ENCODE measurements at places on chromosomes 7 and 10. TPM values are rescaled to one million over a fixed set of nuclear protein-coding genes. Genes with fewer than 3 reads are reported as not detected.

The OR2A12 gene
- not detected for total RNA-seq

The RPEL1 gene
- 0.43 TPM for total RNA-seq

The CISD1 gene
- 28.3 TPM for total RNA-seq

The OR13A1 gene
- total RNA-seq = not detected

The TMEM213 gene
- not detected for total RNA-seq

The DPP6 gene
- total RNA-seq = under 0.01 TPM

The COBL gene
- total RNA-seq = not detected

The INHBA gene
- total RNA-seq = 65.2 TPM

The ARHGAP12 gene
- total RNA-seq = 57.0 TPM

The AUTS2 gene
- 3.9 TPM for total RNA-seq

The TMEM26 gene
- total RNA-seq = 6.4 TPM

The BLNK gene
- total RNA-seq = not detected

The LEP gene
- not detected for total RNA-seq

The WNT8B gene
- not detected for total RNA-seq

The EN2 gene
- total RNA-seq = not detected

The CTAGE8 gene
- 0.43 TPM for total RNA-seq

The SH2D4B gene
- not detected for total RNA-seq

The OR6V1 gene
- not detected for total RNA-seq

The STEAP1B gene
- total RNA-seq = 7.4 TPM

The DOCK1 gene
- 99.7 TPM for total RNA-seq

The MAD1L1 gene
- total RNA-seq = 67.6 TPM

The MET gene
- 23.8 TPM for total RNA-seq

The CDK6 gene
- 30.7 TPM for total RNA-seq

The WASHC2C gene
- total RNA-seq = 55.7 TPM

The VAX1 gene
- total RNA-seq = not detected

The NHLRC2 gene
- 14.5 TPM for total RNA-seq

The ATOH7 gene
- under 0.01 TPM for total RNA-seq

The OR2A1 gene
- under 0.01 TPM for total RNA-seq

The PNLIPRP2 gene
- total RNA-seq = not detected

Data from fibroblast of villous mesenchyme (primary cell).